ENCODE measurements at places on chromosomes 3 and 15.

DNA sequence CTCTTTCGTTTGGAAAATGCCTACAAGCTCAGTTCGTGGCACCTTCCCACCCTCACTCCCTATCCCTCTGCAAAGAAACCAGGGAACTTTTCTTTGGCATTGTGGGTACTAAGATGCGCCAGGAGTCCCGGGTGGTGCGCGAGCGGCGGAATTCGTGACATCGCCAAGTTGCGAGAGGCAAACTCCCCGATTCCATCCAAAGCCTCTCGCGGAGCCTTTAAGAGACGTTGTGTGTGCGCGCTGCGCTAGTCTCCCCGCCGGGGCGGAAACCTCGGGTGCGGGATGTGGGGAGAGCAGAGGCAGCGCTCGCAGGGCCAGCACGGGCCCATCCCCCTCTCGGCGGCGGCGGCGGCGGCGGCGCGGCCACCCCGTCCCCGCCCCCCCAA, 443 bp upstream of the NR2F2 start:
- DNase-seq = no peak

GRCh38 chr3:117192888-117193287, 483.3 kb downstream of the TUSC7 start:
- no peak for DNase-seq

DNA sequence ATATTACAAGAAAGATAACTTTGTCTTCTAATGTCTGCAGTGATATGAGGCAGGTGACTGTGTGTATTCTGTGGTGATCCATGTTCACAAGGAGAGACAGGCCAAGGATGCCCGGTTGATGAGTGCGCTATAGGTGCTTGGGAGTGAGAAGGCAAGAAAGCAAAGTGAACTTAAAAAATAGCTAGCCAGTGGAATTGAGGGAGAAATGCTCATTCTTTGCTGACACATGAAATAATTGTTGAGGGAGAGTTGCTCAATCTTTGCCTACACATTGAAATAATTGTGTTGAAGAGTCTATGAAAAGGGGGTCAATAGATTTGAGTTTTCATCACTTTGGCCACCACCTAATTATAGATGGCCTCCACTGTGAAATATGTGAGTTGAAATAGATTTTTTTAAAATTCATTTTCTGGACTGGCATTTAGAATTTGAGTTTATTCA, 156.3 kb downstream of the LPP start:
- no peak for DNase-seq

GRCh38 chr15:101652786-101653430, 727 bp upstream of the TM2D3 start:
- no peak for DNase-seq

GRCh38 chr15:86650094-86650493, 570.4 kb downstream of the AGBL1 start:
- DNase-seq = no peak

- no peak for DNase-seq
These were observed 20.3 kb downstream of the BBS4 start for GRCh38 chr15:72706266-72706665.

GRCh38 chr15:91290553-91290952, 190.5 kb downstream of the SV2B start:
- DNase-seq = no peak

GRCh38 chr15:24955531-24955921, 739 bp downstream of the SNRPN start:
- DNase-seq = no peak

DNA sequence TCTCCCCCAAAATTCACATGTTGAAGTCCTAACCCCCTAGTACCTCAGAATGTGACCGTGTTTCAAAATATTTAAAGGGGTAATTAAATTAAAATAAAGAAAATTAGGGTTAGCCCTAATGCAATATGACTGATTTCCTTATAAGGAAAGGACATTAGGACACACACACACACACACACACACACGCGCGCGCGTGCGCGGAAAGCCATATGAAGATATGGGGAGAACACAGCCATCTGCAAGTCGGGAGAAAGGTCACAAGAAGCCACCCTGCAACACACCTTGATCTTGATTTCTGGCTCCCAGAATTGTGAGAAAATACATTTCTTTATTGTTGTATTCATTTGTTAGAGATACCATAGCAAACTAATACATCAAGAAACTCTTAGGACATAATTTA, 54.6 kb upstream of the STXBP5L start:
- no peak for DNase-seq

GRCh38 chr3:120418866-120419490, 31.8 kb downstream of the FSTL1 start:
- no peak for DNase-seq

DNA sequence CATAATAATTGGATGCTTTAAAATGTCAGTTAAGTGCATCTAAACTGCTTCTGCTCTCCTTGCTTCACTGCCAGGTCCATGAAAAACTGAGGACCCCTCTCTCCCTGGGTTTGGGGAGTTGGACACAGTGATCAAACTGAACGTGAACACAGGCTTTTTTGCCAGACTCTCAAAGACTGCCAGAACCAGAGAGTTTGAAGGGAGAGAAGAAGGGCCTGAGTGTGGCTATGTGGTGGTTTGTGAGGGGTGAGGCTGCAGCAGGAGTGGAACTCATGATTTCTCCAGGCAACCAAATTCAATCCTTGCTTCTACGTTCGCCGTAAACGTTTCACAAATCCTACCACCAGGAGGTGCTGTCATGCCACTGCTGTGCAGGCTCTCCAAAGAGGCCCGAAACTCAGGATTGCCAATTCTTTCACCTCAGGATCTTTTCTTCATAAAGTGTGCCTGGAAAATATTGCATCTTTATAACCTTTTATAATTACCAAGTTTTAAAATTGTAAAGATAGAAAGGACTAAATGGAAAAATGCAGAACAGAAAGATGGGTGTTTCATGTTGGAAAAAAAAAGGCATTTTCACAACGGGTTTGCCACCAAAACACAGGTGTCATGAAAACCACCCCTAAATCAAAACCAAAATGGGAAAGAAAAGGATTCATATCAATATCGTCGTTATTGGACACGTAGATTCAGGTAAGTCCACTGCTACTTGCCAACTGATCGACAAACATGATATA, 19.7 kb downstream of the TM4SF4 start:
- no peak for DNase-seq

DNA sequence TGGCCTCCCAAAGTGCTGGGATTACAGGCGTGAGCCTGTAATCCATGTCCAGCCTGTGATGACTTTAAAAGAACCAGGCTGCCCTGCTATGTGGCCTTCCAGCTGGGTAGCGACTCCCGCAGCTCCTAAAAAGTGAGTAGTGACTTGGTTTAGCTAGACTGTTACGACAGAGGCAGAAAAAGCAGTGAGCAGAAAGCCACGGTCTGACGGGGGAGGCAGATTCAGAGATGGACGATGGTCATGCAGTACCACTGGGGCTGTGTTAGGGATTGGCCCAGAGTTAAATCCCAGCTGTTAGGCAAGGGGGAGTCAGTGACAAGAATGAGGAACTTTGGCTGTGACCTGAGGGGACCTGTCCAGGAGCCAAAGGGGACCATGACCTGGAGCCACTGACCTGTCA, 3.1 kb upstream of the RPL29 start:
- DNase-seq = no peak

GRCh38 chr3:72175296-72175858, 390.4 kb upstream of the PROK2 start:
- no peak for DNase-seq
